SK-N-SH treated with all-trans-retinoic acid at 6 μM for 48 hours (cell line): ENCODE measurements at places on chromosomes 6 and 20.

DNA sequence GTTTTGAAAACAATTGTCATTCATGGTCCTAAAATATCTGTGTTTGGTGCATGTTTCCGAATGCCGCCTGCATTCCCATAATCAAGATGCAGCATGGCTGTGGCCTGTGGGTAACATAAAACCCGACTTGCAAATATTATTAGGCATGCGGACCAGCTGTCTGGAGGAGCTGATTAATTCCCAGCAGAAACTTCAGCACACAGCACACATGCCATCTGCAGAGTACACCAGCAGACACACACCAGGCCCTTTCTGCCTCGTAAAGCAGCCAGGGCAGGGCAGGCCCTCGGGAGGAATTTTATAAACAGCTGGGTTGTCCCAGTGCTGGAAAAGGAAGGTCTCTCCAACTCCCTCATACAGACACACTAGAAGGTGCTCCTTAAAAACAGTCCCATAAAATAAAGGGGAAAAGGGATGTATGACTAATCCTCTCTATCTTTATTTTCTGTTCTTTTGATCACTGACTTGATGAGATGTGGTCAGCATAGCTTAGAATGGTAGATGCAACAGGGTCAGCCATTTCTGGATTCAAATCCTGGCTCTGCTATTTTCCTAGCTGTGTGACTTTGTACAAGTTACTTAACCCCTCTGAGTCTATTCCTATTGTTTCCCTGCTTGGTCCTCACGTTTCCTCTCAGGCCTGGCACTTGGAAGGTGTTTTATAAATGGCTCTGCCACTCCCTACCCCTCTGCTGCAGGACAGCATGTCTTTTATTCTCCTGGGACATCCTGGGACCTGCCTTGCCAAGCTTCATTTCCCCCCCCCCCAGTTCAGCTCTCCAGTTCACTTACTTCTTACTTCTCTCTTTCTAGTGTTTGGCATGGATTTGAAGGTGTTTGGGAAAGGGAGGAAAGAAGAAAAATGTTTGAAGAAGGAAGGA lies 85.9 kb upstream of the TRAF3IP2 start:
- ATAC-seq: peak; percentile 84

- peak; percentile 80 for ATAC-seq
Observed at GRCh38 chr6:138593124-138593877, 94.0 kb upstream of the NHSL1 start.

GRCh38 chr6:165580136-165580535 lies 82.9 kb downstream of the PDE10A start:
- ATAC-seq: no peak

DNA sequence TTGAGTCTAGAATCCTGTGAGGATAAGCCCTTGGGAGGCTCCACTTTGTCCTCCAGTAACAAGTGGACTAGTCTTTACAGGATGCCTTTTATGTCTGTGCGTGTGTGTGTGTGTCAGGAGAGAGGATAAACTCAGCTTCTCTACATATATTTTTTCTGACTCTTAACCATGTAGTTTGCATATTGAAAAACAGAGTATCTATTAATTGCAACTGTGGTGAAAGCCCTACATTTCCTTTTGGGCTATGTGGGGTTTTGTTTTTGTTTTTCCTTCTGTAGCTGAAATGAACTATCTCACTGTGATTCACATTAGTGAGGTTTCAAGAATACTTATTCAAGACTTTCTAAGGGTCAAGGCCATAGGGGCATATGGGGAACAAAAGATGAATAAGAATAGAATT lies 17.7 kb downstream of the TPBG start:
- ATAC-seq: no peak

DNA sequence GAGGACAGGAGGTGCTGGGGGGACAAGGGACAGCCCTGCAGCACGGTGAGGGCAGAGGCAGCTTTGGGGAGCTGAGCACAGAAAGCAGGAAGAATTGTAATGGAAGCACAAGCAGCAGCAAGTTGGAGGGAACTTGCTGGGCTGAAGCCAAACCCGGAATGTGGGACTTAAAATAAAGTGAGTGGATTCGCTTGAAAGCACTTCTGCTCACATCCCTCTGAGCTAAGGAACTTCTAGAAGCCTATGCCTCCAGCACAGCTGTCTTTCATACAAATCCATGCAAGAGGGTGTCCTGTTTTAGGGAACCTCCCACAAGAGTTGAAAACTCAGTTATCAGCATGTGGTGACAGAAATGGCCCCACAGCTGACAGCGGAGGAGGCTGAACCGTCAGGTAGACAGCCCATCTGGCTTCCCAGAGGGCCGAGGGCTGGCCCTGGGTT lies 71.4 kb upstream of the MLN start:
- no peak for ATAC-seq

- peak; percentile 76 for ATAC-seq
Observed at GRCh38 chr6:56370561-56371211, 123.3 kb upstream of the COL21A1 start.

- no peak for ATAC-seq
Observed at GRCh38 chr20:24157213-24157612, 168.6 kb upstream of the GGTLC1 start.

GRCh38 chr20:57697543-57697942 lies 12.3 kb downstream of the PMEPA1 start:
- no peak for ATAC-seq

- ATAC-seq: no peak
Observed at GRCh38 chr6:163756079-163756478, 341.6 kb downstream of the QKI start.

DNA sequence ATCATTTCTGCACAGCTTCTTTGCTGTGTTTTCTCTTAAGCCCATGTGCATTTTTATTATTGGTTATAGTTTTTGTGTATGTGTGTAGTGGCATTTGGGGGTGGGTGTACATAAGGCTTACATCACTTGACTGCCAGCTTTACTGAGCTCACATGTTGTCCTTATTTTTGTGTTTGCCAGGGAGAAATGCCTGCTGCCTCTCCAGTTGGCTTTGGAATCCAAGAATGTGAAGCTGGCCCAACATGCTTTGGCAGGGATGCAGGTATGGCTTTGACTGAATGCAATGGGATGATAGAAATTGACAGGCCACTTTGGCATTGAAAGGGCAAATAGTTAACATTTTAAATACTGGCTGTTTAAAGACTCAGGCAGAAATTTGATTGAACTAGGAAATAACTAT lies 11.4 kb downstream of the PBOV1 start:
- no peak for ATAC-seq

GRCh38 chr20:48787861-48788375 lies 39.9 kb downstream of the PREX1 start:
- ATAC-seq: peak; percentile 34; the same call in 1 of the 3 replicates

DNA sequence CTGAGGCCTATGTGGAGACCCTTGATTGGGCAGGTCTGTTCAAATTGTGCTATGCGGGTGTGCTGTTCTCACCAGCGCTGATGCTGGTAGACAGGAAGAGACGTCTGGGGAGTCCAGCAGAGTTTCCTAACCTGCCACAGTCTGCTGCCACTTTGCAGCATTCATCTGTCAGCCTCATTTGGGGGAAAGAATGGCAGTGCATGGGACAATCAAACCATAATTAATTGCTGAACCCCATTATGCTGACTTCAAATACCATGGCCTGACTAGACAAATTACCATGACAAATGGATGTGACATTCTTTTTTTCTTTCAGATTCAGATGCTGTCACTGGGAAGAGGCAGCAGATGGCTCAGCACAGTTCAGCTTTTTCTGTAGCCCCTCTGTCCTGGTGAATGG lies 171.4 kb upstream of the SYNDIG1 start:
- ATAC-seq: no peak

GRCh38 chr6:161056451-161056850 lies 64.9 kb downstream of the MAP3K4 start:
- no peak for ATAC-seq

GRCh38 chr20:64188091-64188490 lies 23.8 kb downstream of the MYT1 start:
- ATAC-seq: no peak

GRCh38 chr20:382291-383115 lies 1.9 kb downstream of the TRIB3 start:
- ATAC-seq: peak; percentile 27

GRCh38 chr6:161164182-161164625 lies 109.7 kb downstream of the AGPAT4 start:
- ATAC-seq: no peak

DNA sequence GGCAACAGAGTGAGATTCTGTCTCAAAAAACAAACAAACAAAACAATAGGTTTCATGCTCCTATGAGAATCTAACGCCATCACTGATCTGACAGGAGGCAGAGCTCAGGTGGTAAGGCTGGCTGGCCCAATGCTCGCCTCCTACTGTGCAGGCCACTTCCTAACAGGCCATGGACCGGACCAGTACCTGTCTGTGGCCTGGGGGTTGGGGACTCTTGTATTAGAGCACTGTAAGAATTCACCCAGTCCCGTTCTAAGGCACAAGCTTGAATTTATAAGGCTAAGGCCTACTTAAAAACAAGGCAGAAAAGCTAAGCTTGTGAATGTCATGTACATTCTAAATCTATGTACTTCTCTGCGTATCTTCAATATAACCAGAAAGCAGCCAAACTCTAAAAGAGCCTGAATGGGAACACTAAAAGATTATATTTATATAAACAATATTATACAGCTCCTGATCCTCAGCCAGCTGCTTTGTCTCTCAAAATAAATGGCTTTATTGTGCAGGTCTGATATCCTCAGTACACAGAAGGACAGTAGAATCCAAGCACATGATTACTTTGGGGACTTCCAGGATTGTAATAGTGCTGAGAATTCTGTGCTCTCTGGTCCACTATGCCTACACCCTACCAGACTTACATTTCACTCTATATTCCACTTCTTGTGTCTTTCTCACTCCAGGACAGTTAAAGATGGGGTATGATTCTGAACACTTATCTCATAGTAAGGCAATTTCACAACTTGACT lies 64.5 kb upstream of the DST start:
- ATAC-seq: no peak

- no peak for ATAC-seq
Observed at GRCh38 chr20:10758446-10758845, 84.6 kb upstream of the JAG1 start.

GRCh38 chr6:126017668-126018067 lies 31.3 kb downstream of the TRMT11 start:
- ATAC-seq: no peak

GRCh38 chr6:14925025-14925698 lies 320.7 kb upstream of the JARID2 start:
- ATAC-seq: no peak

GRCh38 chr20:19301843-19302242 lies 89.4 kb downstream of the SLC24A3 start:
- ATAC-seq: no peak

- peak; percentile 43; the same call in 2 of the 3 replicates for ATAC-seq
Observed at GRCh38 chr6:2497922-2498623, 252.6 kb downstream of the MYLK4 start.

DNA sequence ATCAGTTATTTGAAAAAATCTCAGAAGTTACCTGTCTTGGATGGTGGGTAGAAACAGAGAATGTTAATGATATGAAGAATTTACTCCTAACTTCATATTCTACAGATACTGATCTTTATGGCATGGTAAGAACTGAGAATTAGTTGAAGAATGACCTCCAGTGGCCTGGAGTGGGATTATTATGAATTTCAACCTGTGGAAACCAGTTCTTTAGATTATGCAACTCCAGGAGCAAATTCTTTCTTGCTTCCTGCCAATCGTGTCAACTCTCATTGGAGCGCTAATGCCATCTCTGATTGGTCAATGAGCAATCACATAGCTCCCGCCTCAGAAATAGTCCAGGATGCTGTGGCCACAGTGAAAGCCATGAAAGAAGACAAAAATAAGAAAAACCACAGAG lies 40.6 kb downstream of the LYRM2 start:
- ATAC-seq: peak; percentile 60

GRCh38 chr6:17493286-17493685 lies 99.9 kb downstream of the CAP2 start:
- ATAC-seq: peak; percentile 71

GRCh38 chr6:163876391-163876790 lies 461.9 kb downstream of the QKI start:
- no peak for ATAC-seq

- ATAC-seq: no peak
Observed at GRCh38 chr6:44156494-44157151, 2.0 kb upstream of the CAPN11 start.

GRCh38 chr6:150857062-150857944 lies 8.2 kb upstream of the MTHFD1L start:
- peak; percentile 95 for ATAC-seq

DNA sequence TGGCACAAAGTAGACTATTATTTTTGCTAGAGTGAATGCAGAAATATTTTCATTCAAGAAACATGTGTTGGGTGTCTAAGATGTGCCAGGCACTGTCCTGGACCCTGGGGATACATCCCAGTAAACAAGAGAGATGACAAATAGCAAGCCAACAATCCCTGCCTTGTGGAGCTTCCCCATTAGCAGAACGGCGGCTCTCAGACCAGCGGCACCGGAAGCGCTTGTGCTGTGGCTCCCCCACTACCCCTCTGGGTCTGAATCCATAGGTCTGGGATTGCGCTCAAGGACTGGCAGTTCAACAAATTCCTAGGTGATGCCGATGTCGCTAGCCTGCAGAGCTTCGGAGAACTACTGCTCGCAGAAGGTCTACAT lies 98.5 kb upstream of the AGPAT4 start:
- no peak for ATAC-seq

GRCh38 chr6:13273931-13274706 lies 54.2 kb downstream of the TBC1D7 start:
- ATAC-seq: no peak

GRCh38 chr6:157596886-157597285 lies 215.9 kb downstream of the ZDHHC14 start:
- ATAC-seq: no peak

DNA sequence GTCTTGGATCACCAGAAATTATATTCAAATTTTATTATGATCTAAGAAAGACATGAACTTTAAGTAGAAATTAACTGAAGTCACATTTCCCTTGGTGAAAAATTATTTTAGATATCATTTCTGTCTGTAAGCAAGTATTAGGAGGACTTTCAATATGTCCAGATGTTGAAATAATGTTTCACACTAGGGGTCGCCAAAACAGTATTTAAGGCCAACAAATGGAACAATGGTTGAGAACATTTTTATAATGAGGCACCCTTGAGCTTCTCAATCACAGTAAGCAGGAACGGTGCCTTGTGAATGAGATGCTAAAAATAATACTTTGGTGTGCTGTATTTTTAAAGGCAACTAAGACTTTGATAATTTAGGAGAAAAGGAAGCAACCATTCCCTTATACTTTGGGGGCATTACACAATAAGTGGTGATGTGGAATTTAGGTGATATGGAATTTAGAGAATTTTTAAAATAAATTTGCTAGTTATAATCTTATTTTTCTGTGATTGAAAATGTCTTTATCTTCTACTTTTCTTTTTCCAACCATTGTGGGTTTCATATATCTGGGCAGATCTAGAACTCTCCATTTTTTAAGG lies 9.6 kb upstream of the SF3B5 start:
- ATAC-seq: peak; percentile 92

DNA sequence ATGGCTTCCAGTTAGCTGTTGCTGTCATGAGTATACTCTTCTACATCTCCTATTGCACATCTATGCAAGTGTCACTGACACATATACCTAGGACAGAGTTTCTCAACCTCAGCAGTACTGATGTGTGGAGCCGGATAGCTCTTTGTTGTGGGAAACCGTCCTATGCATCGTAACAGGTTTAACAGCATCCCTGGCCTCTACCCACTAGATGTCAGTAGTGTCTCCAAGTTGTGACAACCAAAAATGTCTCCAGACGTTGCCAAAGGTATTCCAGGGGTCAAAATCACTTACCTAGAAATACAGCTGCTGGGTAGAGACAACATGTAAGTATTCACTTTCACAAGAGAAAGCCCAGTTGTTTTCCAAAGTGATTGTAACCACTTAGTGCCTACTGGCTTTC lies 637.6 kb downstream of the RNF144B start:
- peak; percentile 55; the same call in 2 of the 3 replicates for ATAC-seq

GRCh38 chr6:9412951-9413559 lies 977.7 kb upstream of the SLC35B3 start:
- peak; percentile 89 for ATAC-seq
